ENCODE measurements at places on chromosomes 7 and 10.

DNA sequence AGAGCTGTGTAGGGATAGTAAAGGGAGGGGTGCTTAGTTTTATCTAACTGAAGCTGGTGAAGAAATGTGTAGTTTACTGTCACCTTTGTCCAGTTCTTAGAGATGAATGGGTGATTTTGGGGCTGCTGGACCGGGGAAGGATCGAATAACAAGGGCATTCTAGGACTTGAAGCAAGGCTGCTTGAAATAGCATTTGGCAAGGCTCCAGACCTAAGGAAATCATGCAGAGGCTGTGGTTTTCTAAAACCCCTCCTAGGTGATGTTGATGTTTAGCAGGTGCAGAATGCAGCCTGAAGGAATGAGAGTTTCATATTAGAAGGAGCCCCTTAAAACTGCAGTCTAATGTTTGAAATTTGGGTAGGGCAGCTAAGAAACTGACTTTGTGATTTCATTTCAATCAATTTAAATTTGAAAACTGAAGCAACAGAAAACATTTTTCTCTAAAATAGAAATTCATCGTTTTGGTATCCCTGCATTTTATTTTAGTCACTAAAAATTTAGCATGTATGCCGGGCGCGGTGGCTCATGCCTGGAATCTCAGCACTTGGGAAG, 68.5 kb downstream of the TET1 start:
- DNase-seq = no peak

DNA sequence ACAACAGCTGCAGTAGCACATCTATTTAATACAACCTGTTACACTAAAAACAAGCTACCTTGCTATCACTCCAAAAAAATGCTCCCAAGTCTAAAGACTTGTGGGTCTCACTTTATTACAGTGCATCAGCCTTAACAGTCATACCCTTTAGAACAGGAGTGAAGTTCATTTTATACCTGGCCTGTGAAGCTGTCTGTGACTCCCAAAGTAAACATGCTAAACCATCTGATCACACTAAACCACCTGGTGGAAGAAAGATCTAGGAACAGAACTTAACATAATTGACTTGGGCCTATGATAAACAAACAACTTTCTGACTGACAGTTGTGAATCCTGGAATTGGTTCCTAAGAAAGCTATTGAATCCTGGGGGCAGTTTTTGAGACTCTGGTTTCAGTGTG, 80.9 kb upstream of the ATP6V0A4 start:
- DNase-seq = no peak

GRCh38 chr10:24706479-24707118, 17.1 kb downstream of the ARHGAP21 start:
- DNase-seq = no peak

- DNase-seq = no peak
These were observed 38.6 kb downstream of the NEBL start for GRCh38 chr10:20858292-20859124.

DNA sequence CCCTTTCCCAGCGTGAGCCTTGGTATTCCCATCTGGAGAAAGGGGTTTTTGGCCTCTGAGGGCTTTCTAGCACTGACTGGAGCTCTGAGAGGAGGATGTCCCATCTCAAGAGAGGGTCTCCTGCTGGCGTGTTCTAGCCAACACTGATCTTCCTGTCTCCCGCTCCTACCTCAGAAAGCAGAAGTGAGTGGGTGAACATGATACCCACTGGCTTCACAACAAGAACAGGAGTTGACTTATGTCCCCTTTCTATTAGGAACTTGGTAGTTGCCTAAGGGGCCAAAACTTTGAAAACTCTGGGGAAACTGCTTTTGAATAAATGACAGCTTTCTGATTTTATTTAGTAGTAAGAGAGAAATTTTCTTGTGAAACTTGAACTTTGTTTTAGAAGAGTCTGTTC, 113.1 kb upstream of the ADCY1 start:
- no peak for DNase-seq

DNA sequence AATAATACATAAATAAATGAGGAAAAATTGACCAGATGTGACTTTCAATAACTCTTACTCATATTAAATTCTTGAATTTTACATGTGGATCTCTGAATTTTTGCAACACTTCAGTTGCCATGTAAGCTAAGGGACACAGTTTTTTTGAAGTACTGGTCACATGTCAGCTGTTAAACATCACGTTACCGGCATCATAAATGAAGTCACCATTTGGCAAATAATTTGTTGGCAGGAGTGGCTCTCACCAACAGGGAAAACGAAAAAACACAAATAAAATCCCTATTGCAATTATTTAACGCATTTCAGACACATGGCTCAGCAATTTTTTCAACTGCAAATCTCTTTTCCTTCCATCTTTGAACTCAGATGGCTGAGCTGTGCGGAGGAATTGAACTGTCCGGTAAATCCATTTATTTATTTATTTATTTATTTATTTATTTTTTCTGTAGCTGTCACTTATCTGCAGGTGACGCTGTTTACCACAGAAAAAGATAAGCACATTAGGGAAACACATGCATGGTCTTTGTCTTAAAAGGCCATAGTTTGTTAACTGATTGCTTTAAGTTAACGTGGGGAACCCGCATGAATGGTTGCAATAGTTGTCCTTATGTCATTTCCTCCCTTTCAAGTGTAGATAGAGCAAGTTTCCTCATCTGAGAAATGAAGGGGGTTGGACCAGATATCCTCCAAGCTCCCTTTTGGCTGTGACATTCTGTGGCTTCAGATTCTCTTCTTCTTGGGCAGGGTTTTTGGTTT, 64.7 kb upstream of the JAZF1 start:
- no peak for DNase-seq

DNA sequence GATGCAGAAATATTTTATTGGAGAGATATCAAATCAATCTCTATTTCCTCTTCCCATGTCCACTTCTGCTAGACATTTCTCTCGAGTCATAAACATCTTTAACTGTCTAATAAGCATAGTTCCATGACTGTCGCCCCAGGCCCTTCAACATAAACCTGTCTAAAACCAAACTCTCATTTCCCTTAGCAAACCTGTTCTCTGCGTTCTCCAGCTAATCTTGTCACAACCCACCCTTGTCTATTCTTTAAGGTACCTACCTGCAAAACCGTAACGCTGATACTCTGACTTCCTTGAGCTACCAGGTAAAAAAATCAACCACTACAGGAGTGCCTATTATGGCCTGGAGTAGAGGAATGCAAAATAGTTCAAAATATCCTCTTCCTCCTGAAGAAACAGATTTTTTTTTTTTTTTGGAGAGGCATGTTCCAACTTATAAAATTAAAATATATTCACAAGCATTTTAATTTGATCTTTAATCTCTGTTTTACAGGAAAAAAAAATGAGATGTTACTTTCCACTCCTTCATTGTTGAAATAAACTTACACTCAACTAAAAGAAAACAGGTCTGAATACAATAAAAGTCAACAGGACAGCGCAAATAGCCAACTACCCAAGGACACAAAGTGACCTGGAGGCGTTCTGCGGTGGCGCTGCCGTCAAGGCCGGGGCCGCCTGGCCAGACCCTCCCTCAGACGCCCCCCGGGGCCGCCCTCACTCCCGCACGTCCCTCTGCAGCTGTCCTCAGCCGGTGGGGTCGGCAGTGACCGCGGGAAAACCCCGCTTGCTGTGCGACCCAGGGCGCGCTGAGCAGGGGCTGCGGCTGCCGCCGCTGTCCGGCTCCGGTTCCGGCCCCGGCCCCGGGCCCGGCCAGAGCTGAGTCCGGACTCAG, 765 bp downstream of the SLC25A40 start:
- no peak for DNase-seq

DNA sequence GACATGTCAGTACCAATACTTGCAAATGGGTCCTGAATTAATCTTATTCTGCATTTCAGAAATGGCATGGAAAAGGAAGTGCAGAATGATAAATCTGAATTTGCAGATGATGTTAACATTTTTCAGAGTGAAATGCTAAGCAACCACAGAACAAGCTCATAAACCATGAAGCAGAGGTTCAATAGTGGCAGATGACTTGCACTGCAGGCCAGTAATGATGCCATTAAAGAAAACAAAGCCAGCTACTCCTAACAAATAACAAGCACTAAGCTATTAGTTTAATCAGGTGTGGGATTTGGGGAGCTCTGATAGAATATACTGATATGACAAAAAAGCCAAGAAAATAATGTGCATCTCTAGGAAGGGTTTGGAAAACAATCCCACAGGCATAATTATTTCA, 85.4 kb downstream of the FAM13C start:
- no peak for DNase-seq

DNA sequence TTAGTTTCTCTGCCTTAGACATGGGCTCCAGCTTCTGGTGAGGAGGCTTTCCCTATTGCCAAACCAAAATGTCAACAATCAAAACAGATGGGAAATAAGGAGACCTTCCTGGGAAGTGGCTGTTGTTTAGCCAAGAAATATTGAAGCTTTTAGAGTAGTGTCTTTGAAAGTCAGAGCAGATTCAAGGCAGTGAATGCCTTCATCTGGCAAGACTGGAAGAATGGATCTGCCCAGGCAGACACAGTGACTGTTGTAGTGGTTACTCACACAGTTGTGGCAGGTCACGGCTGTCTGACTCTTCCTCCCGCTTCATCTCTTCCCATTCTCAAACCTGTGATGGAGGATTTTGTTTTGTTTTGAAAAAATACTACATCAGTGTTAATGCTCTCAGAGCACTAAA, 154.1 kb upstream of the ADO start:
- no peak for DNase-seq

- no peak for DNase-seq
These were observed 171.8 kb upstream of the POM121L12 start for GRCh38 chr7:52863652-52864051.

DNA sequence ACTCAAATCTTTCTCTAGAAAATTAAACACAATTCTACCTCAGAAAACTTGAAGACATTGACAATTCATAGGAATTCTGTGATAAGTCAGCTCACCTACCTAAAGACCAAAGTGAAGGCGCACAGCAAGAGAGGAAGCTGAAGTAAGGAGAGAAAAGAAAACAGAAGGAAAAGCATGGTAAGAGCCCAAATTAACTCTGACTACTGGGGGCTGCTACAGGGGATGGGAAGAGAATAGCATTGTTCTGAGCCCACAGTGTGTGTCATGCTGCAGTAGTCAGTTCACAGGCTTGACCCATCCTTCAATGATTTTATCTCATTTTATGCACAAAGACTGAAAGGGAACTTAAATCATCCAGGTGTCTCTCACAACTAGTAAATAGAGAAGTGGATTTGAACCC, 111.3 kb downstream of the PTEN start:
- no peak for DNase-seq

- DNase-seq = no peak
These were observed 19.5 kb downstream of the RAMP3 start for GRCh38 chr7:45176886-45177731.

DNA sequence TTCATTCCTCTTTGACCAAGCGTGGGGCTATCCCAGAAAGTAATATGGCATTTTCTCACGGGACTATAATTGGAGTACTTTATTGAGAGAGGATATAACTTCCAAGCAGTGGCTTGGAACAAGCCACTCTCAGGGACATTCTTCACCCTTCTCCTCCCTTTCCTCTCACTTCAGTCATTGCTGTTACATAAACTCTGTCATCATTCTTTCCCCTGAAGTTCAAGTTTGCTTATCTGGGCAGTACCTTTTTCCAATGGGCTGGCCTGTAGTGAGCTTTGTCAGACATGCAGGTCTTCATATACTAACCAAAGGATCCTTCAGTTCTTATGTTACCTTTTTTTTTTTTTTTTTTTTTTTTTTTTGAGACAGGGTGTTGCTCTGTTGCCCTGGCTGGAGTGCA, 58.7 kb upstream of the KMT2E start:
- DNase-seq = no peak

GRCh38 chr10:69649786-69650550, 19.9 kb downstream of the FAM241B start:
- DNase-seq = no peak

- no peak for DNase-seq
These were observed 529 bp downstream of the CLDN3 start for GRCh38 chr7:73769481-73770001.

GRCh38 chr7:149724661-149725425, 48.5 kb downstream of the ZNF467 start:
- no peak for DNase-seq

DNA sequence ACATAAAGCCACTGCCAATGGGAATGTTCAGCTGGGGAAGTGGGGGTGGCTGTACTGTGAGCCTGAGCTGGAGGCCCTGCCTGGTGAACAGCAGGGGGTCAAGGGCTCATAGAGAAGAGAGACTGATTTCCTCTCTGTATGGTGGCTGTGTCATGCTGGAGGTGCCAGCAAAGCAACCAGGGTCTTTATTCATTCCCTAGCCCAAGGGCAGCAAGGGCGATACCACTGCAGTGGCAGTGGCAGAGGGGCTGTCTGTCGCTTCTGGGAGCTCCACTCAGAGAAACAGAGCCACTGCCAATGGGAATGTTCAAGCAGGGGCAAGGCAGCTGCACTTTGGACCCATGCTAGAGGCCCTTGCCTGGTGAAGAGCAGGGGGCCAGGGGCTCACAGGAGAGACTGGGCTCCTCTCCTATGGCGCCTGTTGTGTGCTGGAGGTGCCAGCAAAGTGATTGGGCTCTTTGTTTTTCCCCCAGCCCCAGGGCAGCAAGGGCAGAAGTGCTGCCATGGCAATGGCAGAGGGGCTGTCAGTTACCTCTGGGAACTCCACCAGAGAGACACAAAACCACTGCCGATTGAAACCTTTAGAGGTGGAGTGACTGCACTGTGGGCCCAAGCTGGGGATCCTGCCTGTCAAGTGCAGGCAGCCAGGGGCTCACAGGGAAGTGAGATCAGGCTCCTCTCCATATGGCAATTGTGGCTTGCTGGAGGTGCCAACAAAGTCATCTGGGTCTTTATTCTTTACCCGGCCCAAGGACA, 545.1 kb downstream of the SH2D4B start:
- DNase-seq = no peak

DNA sequence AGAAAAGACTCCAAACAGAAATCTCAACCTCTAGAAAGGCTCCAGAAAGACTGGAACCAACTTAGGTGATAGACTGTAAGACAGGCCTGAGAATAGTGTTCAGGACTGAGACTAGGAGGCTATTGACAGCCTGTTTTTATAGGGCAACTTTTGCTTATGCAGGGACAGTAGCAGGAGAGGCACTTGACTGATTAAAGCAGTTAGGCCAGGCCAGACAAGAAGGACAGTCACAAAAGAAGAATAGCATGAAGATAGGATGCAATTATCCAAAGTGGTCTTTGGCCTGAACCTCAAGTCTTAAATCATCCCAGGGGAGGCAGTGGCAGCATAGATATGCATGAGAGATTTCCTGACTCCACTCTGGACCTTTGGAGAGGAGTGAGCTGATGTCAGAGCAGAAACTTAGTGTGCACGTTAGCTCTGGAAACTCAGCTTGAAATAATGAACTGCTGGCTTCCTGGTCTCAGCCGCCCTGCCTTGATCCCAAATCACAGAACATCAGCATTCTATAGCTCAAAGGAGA, 290.6 kb downstream of the SORCS3 start:
- DNase-seq = no peak

DNA sequence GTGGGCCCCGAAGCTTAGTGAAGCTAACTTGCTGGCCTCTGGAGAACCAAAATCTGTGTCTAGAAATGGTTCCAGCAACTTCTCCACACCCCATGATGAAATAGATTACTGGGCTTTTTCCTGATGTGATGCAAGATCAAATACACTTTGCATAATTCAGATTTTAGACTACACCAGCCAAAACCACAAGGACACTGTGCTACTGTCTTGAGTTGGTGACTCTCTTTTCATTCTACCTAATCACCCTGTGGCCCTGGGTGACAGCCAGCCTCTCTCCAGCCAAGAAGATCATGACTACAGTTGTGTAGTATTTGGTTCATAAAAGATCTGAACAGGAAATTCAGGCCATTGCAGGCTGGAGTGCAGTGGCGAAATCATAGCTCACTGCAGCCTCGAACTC, 22.2 kb downstream of the AZGP1 start:
- DNase-seq = no peak

Data from T47D (cell line).